ENCODE measurements at places on chromosomes 3 and 15.

GRCh38 chr15:76566276-76566675, 229.7 kb downstream of the ISL2 start:
- no peak for DNase-seq

DNA sequence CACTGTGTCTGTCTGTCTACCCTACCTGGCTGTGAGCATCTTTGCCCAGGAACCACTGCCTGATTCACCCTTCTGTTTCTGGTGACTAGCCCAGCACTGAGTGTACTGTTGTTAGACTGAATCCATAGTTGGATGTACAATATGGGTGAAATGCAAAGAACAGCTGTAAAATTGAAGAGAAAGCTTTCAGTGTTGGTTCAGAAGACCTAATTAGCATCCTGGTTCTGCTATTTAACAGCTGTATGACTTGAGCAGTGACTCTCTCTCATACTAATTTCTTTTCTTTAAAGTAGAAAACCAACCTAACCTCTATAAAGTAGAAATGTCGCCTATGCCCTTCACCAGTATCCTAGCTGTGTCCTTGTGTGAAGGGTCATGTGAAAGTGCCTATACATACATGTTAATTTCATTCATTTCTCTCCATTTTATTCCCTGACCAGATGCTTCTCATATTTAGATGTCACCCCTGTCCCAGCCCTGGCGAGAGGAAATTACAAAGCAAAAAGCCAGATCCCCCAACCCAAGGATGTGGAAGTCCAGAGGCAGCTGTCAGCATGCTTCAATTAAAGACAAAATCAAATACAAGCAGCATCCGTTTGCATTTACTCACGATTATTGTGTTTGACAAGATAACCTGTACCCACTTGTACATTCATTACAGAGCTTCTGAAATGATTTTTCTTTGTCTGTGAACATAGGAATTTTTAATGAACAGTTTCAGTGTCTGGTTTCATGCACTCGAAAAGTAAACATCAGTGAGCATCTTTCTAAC, 305.7 kb upstream of the ICE2 start:
- no peak for DNase-seq

DNA sequence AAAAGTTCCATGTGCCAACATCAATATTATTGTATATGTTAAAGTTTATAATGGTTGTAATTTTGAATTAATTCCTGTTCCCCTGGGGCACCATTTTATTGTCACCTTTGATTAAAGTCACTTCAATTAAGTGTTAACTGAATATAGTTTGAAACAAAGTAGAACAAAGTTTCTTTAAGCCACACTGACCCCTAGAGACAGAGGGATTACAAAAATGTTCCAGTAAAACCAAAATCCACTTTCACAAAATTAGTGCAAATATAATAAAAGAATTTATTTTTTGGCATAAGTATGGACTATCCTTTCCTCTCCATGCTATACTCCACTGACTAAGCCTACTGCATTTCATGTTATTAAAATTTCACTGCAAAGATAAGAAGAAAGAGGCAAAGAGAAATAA, 123.9 kb downstream of the ZMAT3 start:
- DNase-seq: no peak

GRCh38 chr15:90386221-90386620, 1.8 kb upstream of the IQGAP1 start:
- DNase-seq: no peak
